Activated naive CD4-positive, alpha-beta T cell treated with anti-CD3 and anti-CD28 coated beads for 36 hours (primary cell): ENCODE measurements at places on chromosomes 7 and 10. TPM values are rescaled to one million over a fixed set of nuclear protein-coding genes. Genes with fewer than 3 reads are reported as not detected.
A peak's percentile ranks its signal among the peaks of the same experiment; 100 is the strongest.

- no peak overlapping the region for H3K27ac ChIP-seq
- no peak for DNase-seq
- peaks cover 14% of the 10 kb centered on the region for H3K4me1 ChIP-seq
- no peaks in the 10 kb centered on the region for H3K36me3 ChIP-seq
- peaks cover 3% of the 10 kb centered on the region for H3K27me3 ChIP-seq
- no peak overlapping the region for H3K4me3 ChIP-seq
Observed at GRCh38 chr7:151541709-151542499, 22.2 kb upstream of the RHEB start.

- H3K4me3 ChIP-seq = no peak overlapping the region
- no peak overlapping the region for H3K27ac ChIP-seq
- H3K4me1 ChIP-seq = peaks cover 6% of the 10 kb centered on the region
- H3K36me3 ChIP-seq = no peaks in the 10 kb centered on the region
Observed at GRCh38 chr7:13848681-13849131, 140.8 kb downstream of the ETV1 start.

GRCh38 chr10:8056871-8057331 lies 2.4 kb downstream of the GATA3 start:
- H3K27me3 ChIP-seq = peaks cover 14% of the 10 kb centered on the region
- peak overlapping the region; percentile 83 for H3K4me3 ChIP-seq
- DNase-seq = peak; percentile 67
- peaks cover 68% of the 10 kb centered on the region for H3K4me1 ChIP-seq
- peaks cover 1% of the 10 kb centered on the region for H3K36me3 ChIP-seq
- H3K27ac ChIP-seq = peak overlapping the region; percentile 94

- H3K27me3 ChIP-seq = peaks cover 1% of the 10 kb centered on the region
- no peaks in the 10 kb centered on the region for H3K36me3 ChIP-seq
- H3K4me3 ChIP-seq = no peak overlapping the region
- DNase-seq = no peak
- H3K4me1 ChIP-seq = no peaks in the 10 kb centered on the region
Observed at GRCh38 chr10:34933676-34934075, 118.6 kb upstream of the PARD3 start.

The SEMA3E gene
- not detected for total RNA-seq

The RET gene
- not detected for total RNA-seq
